Left ventricle myocardium inferior (tissue), 1 donor: ENCODE measurements at places on chromosomes 5 and 9. TPM values are rescaled to one million over a fixed set of nuclear protein-coding genes. Genes with fewer than 3 reads are reported as not detected.

The KIF20A gene
- 0.77 TPM for total RNA-seq

The SOX30 gene
- total RNA-seq, result 0.08 TPM

DNA sequence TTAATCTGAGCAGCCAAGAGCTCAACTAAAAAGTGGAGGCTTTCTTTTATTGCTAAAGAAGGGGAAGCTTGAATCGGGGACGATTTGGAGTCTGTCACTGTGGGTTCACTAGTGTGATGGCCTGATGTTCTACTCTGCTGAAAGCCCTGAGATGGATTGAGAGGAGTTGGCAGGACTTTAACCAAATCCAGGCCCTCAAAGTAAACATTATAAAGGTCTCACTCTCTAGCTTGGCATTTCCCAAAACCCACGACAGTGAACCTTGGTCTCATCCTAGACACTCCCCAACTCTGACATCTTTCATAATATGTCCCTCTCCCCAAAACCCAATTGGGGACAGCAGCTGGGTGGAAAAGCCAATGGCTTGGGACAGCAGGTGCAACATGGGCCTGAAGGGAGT is 32.7 kb downstream of the TMOD1 start:
- peaks cover 73% of the 10 kb centered on the region for H3K4me1 ChIP-seq
- peak overlapping the region; percentile 94 for H3K27ac ChIP-seq
- no peak for DNase-seq
- no peak overlapping the region for H3K4me3 ChIP-seq
- peaks cover 22% of the 10 kb centered on the region for H3K36me3 ChIP-seq

- no peak overlapping the region for H3K27ac ChIP-seq
- H3K4me1 ChIP-seq, result no peaks in the 10 kb centered on the region
- no peaks in the 10 kb centered on the region for H3K36me3 ChIP-seq
- no peak for DNase-seq
- no peaks in the 10 kb centered on the region for H3K27me3 ChIP-seq
These were observed 17.0 kb upstream of the CEP78 start for GRCh38 chr9:78218890-78219289.

The CFAP90 gene
- total RNA-seq, result not detected

DNA sequence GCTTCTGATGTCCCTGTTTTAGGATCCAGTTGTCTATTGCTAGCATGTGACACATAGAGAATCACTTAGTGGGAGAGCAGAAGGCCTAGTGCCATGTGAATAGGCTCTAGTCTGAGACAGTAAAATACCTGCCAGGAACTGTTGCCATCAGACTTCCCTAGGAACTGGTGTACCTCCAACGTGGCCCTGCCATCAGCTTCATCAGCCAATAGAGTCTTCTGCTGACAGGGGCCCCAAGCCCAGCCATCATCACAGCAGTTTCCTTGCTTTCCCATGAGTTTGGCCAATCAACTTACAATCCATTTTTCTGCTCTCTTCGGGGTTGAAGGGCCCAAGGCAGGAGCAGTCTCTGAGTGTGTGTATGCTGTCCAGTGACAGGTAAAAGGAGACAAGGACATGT is 128.4 kb upstream of the ADRA1B start:
- H3K27me3 ChIP-seq, result no peaks in the 10 kb centered on the region
- H3K4me1 ChIP-seq, result peaks cover 20% of the 10 kb centered on the region
- no peak for DNase-seq
- peak overlapping the region; percentile 66 for H3K27ac ChIP-seq
- no peaks in the 10 kb centered on the region for H3K36me3 ChIP-seq

- peaks cover 22% of the 10 kb centered on the region for H3K27me3 ChIP-seq
- DNase-seq, result no peak
- H3K36me3 ChIP-seq, result no peaks in the 10 kb centered on the region
- H3K27ac ChIP-seq, result no peak overlapping the region
- peaks cover 8% of the 10 kb centered on the region for H3K4me1 ChIP-seq
These were observed 11.3 kb upstream of the DIPK1B start for GRCh38 chr9:136700959-136701667.

GRCh38 chr5:124438903-124439281 is 307.5 kb downstream of the ZNF608 start:
- no peak overlapping the region for H3K27ac ChIP-seq
- no peak overlapping the region for H3K4me3 ChIP-seq
- DNase-seq, result no peak
- H3K27me3 ChIP-seq, result no peaks in the 10 kb centered on the region
- H3K36me3 ChIP-seq, result no peaks in the 10 kb centered on the region
- peaks cover 29% of the 10 kb centered on the region for H3K4me1 ChIP-seq
